Hematopoietic multipotent progenitor cell treated with erythropoietin and hydrocortisone succinate and interleukin-3 and kit ligand, for 8 days (in vitro differentiated cells): ENCODE measurements at places on chromosomes 11 and 22.

DNA sequence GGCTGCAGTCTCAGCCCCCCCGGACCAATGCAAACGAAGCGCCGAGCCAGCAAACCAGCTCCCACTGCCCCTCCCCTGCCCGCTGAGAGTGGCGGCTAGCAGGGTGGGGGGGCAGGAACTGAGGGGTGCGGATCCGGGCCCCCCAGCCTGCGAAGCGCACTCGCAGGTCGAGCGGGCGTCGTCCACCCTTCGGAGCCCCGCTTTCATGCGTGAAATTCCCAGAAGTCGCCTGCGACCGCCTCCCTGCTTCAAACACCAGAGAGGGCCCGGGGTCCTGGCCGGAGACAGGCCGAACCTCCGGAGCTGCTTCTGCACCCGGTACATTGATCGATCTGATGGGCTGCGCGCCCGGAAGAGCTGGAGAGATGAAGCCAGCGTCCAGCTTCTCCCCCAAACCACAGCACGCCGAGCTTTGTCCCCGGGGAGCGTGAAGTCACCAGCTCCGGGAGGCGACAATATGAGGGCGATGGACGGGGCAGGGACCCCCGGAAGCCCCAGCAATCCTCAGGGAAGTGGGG is 646 bp upstream of the PATZ1 start:
- peak; percentile 68 for DNase-seq

GRCh38 chr22:17780741-17781318 is 6.6 kb upstream of the BID start:
- DNase-seq = no peak

GRCh38 chr22:44214187-44214586 is 33.5 kb downstream of the PARVG start:
- DNase-seq = no peak

- DNase-seq = peak; percentile 82
Measured at GRCh38 chr22:46758867-46759290, 3.6 kb upstream of the TBC1D22A start.
